ENCODE measurements at places on chromosomes 12 and 14. TPM values are rescaled to one million over a fixed set of nuclear protein-coding genes. Genes with fewer than 3 reads are reported as not detected.

LTBP2 gene
- 1.2 TPM for total RNA-seq

NRIP2 gene
- 0.23 TPM for total RNA-seq

MEG3 gene
- total RNA-seq, result 487 TPM

CCDC38 gene
- not detected for total RNA-seq

SALL2 gene
- total RNA-seq, result 30.4 TPM

MYH6 gene
- under 0.01 TPM for total RNA-seq

C12orf56 gene
- 1.2 TPM for total RNA-seq

SERPINA6 gene
- total RNA-seq, result not detected

RERGL gene
- 1.8 TPM for total RNA-seq

DBX2 gene
- total RNA-seq, result 6.9 TPM

CDK4 gene
- 60.4 TPM for total RNA-seq

OR6C76 gene
- total RNA-seq, result not detected

KLRD1 gene
- under 0.01 TPM for total RNA-seq

AICDA gene
- not detected for total RNA-seq

KRT83 gene
- not detected for total RNA-seq

ZNF839 gene
- total RNA-seq, result 13.8 TPM

AQP6 gene
- 0.46 TPM for total RNA-seq

PIK3C2G gene
- under 0.01 TPM for total RNA-seq

MDGA2 gene
- 84.4 TPM for total RNA-seq

NRXN3 gene
- total RNA-seq, result 107 TPM

REM2 gene
- 5.5 TPM for total RNA-seq

PTPRQ gene
- 2.5 TPM for total RNA-seq

TMEM253 gene
- not detected for total RNA-seq

FLRT2 gene
- total RNA-seq, result 46.6 TPM

All from diencephalon (tissue), 1 donor.